Stimulated activated CD8-positive, alpha-beta memory T cell treated with anti-CD3 and anti-CD28 coated beads, Interleukin-4, amount 100 ng/mL, for 4 hours (primary cell): ENCODE measurements at places on chromosomes 3 and 15.

GRCh38 chr3:116154389-116154788 lies 290.9 kb downstream of the LSAMP start:
- DNase-seq: no peak

- no peak for DNase-seq
These were observed 6.0 kb downstream of the PLIN1 start for GRCh38 chr15:89673165-89673512.

GRCh38 chr3:118802325-118803095 lies 232.1 kb downstream of the IGSF11 start:
- DNase-seq: no peak

DNA sequence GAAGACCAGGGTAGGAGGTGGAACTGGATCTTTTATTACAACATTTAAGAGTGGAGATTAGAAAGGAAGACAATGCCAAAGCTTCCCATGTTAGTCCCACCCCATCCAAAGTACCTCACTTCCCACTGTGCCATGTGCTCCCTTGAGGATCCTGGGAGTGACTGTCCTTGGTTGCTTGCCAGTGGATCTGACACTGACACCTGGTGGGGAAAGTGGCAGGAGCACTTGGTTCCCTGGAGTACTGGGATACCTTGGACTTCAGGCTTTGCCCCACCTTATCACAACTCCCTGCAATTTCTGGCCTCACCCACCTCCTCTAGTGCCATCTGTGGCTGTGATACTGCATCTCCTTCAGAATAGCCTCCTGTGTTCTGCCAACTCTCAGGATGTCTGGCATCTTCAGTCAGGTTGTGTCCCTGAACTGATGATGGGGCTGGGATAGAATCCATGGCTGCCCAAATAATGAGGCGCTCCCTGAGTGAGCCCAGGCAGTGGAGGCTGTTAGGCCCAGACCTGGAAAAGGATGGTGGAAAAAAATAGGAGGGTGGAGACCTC lies 1.3 kb downstream of the ELL3 start:
- DNase-seq: no peak

DNA sequence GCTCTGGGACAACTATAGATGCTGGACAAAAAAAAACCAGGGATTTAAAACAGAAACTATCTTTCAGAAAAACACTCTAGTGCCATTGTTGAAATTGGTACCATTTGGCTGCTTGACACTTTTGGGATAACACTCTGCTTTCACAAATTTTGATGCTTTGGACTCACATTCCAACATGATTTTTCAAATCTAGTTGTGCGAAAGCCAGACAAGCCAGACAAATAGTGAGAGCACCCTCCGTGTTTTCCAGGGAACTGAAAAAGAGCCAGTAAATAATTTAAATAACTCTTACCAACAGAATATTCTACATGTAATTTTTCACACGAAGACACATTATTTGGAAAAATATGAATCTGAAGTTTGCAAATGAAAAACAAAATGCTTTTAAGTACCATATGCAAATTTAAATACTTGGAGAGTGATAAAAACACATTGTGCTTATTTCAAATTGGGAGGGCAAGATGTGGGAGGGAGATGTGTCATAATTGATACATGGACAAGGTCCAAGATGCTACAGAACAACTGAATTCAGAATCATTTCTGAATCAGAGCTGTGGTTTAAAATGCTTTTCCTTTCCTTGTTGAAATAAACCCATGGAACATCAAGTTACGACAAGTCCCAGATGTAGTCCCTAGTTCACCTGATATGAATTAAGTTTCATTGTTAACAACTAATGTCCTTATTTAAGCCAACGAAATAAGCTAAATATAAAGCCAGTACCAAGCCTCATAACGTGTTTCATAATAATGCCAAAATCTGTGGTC lies 144.2 kb upstream of the SOX2 start:
- no peak for DNase-seq

- DNase-seq: no peak
These were observed 13.9 kb downstream of the ITGB5 start for GRCh38 chr3:124873226-124873625.

DNA sequence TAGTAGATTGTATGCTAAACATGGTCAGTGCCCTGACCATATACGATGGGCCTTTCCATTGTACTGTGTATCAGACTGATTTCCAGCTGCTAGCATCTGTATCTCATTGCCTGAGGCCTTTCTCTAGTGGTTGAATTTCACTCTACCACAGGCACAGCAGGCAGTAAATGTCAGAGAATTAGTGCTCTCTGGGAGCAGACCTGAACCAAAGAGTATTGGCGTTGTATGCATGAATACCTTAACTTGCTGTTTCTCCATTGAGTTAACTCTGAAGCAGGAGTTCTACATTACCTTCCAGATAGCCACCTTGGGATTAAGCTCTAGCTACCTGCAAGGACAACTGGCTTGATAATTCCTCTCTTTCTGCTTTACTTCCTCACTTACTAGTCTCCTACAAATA lies 439.2 kb upstream of the EPHA3 start:
- no peak for DNase-seq

- no peak for DNase-seq
These were observed 5.6 kb downstream of the NEIL1 start for GRCh38 chr15:75352186-75353080.

- no peak for DNase-seq
These were observed 9.5 kb downstream of the SNTN start for GRCh38 chr3:63662011-63662410.

DNA sequence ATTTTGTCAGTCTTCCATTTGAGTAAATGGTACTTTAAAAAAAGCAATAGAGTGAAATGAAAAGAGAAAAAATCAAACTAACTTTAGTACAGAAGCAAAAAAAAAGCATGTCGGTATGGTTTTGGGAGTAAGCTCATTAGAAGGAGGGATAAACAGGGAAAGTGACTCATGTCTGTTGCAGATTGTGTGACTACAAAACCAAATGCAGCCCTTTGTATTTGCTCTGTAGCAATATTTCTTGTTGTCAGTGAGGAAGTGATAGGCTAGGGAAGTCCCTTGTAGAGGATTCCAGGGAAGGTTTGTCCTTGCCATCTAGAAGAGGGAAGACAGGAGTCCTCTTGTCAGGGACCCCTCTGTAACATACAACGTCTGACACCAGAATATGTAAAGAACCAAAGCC lies 150.5 kb upstream of the POU1F1 start:
- DNase-seq: no peak

GRCh38 chr15:65551183-65551582 lies 20.9 kb downstream of the HACD3 start:
- DNase-seq: no peak

- no peak for DNase-seq
These were observed 80.8 kb downstream of the OPA1 start for GRCh38 chr3:193673845-193674244.

GRCh38 chr3:61381745-61382392 lies 130.6 kb upstream of the FHIT start:
- no peak for DNase-seq

DNA sequence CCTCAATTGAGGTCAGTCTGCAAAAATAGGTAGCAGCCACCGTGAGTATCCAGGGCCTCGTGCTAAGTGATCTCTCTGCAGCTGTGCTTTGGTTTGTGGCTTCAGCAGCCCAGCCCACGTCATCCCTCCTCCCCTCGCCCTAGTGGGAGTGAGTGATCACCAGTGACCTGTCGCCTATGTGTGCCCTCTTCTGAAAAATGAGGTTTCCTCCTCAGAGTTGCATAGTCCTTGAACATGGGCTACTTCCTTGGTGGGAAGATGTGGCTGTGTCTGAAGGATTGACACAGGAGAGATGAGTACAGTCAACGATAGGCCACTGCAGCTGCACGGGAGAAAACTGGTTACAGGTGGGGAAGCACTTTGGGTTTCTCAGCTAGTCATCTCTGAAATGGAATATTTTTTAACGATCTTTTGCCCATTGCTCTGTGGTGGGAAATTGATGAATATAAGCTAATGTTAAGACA lies 144.8 kb upstream of the BHLHE40 start:
- DNase-seq: no peak

DNA sequence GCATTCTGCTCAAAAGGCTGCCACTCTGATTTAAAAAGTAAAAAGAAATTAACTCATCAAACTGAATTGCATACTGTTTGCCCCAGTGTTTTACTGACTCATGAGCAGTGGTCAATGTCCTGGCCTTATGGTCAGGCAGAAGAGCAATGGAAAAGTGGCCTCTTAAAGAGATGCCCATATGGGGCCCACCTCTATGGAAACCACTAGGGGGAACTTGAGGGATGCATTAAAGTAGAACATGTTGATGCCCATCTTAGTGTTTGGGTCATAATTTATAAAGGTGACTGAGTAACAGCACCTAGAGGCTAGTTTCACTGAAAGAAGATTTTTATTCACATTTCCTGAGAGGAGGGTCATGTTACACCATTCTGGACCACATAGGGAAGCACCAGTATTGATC lies 66.5 kb upstream of the RNU6-1 start:
- DNase-seq: no peak

DNA sequence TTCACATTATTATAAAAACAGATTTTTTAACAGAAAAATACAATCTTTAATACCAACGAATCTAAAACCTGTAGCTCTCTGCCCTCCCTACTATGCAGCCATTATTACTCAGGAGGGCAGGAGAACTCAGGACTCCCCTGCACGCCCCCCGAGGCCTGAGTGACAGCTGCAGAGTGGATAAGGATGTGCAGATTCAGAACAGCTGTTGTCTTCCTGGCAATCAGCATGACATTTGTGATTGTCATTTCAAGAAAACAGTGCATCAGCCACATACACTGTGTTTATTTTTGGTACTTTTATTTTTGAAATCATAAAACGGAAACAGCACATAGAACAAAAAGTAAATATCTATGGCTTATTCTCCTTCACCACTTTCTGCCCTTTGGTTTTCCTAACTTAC lies 450.8 kb downstream of the OCA2 start:
- no peak for DNase-seq

GRCh38 chr3:70970171-70970570 lies 613.4 kb downstream of the FOXP1 start:
- DNase-seq: no peak

GRCh38 chr3:47863391-47864128 lies 60.6 kb downstream of the DHX30 start:
- no peak for DNase-seq

DNA sequence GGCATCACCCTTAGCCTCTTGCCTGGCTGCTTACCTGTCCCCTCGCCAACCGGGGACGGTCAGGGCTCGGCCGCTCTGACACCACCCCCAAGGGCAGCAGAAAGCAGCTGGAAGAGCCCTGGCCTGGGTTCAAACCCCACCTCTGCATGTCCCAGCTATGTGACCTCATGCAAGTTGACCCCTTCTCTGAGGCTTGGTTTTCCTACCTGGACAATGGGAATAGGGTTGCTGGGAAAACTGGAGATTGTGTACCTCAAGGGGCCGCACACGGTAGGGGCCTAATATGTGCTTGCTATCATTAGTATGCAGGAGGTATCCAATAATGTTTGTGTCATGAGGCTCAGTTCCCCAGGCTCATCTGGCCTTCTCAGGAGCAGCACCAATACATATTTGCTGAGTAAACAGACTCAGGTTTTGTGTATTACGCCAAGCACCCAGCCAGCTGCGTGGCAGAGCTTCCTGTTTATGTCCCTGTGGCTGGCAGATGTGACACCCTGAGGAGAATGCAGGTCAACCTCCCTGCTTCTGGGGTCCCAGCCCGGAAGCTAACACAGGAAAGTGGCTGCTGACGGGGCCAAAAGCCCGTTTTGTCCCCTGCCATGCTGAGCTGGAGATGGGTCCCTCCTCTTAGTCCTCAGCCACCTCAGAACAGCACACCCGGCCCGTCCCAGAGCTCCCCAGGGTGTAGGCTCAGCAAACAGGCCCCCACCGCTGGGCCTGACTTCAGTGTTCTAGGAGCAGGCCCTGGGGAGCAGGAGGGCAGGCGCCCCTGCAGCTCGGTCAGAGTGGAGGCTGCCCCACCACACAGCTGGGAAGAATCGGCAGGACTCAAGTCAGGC lies 29.7 kb downstream of the PLXND1 start:
- DNase-seq: no peak

- no peak for DNase-seq
These were observed 24.5 kb downstream of the PLXNB1 start for GRCh38 chr3:48405343-48405881.

DNA sequence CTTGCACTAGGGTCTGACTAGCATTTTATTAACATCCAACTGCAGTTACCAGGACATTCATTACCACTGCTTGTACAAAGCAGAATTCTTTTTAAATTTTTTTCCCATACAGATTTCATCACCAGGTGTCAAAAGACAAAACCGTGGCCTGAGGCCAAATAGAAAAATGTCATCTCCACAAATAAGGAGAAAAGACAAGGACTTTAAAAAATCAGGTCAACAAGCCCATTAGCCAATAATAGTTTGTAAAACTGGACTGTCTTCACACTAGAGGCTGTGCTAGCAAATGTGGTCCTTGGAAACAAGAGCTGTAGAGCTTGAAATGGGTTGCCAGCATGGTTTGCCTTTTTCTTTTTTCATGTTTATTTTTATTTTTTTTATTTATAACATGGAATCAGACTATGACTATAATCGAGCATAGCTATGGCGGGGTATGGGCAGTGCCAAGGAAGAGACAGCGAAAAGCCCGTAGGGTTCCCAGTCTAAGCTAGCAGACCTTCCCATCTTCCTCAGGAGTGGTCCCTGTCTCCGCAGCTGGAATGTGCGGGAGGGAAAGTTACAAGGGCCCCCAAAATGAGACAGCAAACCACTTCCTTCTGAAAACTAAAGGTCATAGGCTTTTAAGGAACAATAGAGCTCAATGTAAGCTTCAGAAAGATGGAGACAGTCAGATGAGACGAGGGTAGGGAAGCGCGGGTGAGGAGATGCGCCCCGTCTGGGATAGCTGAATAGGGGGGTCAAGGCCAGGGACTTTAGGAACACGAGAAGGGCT lies 1.5 kb downstream of the PTPN9 start:
- DNase-seq: no peak

DNA sequence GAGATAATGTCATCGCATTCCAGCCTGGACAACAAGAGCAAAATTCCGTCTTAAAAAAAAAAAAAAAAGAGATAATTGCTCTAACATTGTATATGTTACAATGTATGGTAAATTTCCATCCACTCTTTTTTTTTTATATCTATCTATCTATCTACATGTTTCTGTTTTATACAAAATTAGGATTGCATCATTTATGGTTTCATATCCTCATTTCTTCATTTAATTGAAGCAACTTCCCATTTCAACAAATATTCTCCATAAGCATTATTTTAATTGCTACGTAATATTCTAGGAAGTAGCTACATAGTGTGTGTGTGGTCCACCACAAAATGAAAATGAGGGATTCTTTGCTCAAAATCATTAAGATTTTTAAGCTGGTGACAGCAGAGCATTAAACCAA lies 18.4 kb downstream of the RBP1 start:
- no peak for DNase-seq

DNA sequence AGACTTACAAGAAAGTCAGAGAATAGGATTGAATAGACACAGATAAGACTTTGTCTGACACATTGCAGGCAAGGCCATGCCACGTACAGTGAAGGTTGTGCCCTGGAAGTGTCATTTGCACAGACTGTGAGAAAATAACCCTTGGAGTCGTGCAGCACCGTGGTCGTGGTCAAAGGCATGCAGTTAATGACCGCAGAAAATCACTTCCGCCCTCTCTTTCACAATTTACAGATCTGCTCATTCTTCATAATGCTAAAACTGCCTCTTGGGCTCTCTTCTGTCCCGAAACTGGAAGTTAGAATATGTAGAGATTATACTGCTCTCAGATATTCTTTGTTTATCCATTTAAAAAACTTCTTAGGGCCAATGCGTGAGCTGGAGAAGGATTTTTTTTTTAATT lies 73.2 kb upstream of the CTXND1 start:
- no peak for DNase-seq
